Stimulated activated naive CD4-positive, alpha-beta T cell treated with Interleukin-2 at 50 U/mL for 16 hours (primary cell): ENCODE measurements at places on chromosomes 5 and 9.

DNA sequence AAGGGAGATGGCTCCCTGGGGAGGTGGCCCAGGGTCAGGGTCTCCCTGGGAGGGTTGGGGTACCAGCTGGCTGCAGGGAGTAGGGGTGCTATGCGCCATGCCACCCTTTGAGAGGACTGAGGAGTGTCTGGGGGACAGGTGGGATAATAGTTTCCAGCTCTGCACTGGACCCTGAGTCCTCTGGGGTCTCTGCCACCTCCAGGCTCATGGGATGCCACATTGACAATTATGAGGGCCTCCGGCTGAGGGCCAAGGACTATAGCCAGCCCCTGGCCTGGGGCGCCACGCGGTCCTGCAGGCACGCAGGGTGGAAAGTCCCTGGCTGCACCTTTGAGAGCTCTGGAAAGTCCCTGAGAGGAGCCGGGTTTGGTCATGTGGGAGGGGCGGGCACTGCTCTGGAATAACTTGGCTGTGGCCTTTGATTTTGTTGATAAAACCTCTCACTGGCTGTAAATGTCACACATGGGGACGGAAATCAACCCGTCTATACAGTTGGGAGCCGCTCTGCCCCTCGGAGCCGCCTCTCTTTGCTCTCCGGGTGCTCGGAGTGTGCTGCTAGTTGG lies 16.0 kb downstream of the TRAF2 start:
- peak; percentile 92 for DNase-seq

DNA sequence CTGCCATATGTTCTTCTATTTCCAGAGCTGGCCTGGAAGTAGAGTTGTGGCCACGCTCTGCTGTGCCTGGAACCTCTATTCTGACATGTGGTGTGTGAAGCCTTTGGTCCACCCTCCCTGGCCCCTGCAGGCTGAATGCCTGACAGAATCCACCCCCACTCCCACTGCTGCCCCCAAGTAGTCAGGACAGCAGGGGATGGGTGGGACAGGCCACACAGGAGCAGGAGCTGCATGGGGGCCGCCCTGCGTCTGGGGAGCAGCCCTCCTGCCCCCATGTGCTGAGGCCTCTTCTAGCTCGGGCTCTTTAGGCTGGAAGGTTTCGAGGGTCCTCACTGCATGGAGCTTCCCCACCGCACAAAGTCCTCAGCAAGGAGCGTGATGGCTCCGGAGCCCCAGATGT lies 32.6 kb upstream of the IRX4 start:
- DNase-seq: no peak

DNA sequence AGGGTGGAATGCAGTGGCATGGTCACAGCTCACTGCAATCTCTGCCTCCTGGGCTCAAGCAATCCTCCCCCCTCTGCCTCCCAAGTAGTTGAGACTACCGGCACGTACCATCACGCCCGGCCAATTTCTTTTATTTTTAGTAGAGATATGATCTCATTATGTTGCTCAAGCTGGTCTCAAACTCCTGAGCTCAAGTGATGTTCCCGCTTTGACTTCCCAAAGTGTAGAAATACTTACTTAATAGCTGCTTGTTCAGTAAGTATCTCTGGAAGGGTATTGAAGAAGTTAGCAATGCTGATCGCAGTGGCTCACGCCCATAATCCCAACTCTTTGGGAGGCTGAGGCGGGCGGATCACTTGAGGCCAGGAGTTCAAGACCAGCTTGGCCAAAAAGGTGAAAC lies 35.7 kb upstream of the PLIN2 start:
- DNase-seq: no peak

GRCh38 chr5:61728287-61728686 lies 396.2 kb downstream of the ZSWIM6 start:
- no peak for DNase-seq

DNA sequence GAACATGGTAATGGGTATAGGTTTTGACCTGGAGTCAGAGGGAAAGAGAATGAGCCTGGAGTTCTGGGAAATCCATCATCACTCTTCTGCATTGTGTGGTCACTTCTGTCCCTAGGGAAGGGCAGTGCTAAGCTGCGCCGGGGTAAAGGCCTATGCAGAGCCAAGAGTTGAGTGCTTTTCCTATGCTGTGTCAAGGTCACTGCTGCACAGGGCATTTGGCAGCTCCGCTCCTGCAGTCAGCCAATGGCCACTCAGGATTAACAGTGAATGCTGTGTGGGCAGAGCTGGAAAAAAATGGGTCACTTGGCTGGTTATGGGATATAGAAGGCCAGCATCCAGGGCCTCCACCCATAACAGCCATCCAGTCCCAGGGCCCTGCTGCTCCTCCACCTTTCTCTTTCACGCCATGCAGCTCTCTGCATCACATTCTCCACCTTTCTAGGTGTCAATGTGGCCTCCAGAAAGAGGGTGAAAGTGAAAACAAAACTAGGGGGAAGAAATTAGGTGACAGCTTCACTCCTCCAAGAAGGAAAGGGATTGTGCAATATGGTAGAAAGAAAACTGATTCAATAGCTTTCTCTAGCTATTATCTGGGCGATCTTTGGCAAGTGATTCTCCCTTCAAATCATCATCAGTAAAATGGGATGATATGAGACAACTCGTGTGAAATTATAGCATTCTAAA lies 279.3 kb upstream of the ANKRD55 start:
- no peak for DNase-seq

GRCh38 chr5:151054709-151055108 lies 26.1 kb downstream of the TNIP1 start:
- DNase-seq: no peak

DNA sequence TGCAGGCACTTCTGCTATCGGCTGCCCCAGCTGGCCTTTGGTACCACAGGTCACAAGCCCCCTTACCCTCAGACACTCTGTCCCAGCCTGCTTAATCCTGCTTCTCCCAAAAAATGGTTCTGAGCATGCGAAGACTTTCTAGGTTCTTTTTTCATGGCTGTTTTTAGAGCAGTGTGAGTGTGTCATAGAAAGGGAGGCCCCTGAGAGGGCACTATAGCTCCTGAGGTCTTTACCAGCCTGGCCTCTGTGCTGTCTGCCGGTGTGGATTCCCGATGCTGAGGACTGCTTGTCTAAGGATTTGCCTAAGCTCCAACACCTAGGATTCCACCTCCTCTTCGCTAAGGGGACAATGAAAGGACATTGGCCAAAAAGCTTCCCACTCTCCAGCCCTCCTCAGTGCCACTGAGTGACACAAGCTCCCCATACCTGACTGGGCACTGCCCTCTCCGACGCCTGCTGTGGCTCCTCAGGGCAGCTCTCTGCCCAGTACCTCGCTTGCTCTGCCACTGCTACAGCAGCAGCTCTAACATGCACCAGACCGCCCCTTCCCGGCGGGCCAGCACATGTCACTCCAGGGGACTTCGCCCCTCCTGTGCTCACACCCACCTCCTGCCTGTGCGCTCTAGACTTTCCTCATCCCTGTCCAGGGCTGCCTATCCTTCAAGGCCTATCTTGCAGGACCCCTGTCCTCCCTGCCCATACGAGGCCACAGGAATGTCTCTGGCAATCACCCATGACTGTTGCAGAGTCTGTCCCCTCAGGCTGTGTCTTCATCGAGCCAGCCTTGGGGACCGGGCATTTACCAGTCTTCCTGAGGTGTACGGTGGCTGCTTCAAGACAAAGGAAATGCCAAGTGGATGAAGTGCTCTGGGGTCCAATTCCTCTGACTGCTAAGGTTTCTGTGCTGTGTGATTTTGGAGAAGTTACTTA lies 21.0 kb downstream of the MACROH2A1 start:
- no peak for DNase-seq

DNA sequence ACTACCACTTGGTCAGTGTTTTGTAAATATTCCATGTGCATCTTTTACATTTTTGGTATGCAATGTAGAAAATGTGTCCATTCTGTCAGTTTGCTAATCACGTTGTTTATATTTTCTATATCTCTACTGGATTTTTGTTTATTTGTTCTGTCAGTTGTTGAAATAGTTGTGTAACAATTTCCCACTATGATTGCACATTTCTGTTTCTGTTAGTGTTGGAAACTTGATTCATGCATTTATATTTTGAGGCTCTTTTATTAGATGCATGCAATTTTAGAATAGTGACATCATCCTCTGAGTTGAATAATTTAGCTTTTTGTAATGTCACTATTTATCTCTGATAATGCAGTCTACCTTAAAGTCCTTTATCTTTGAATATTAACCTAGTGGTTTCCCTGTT lies 25.8 kb upstream of the LECT2 start:
- no peak for DNase-seq

DNA sequence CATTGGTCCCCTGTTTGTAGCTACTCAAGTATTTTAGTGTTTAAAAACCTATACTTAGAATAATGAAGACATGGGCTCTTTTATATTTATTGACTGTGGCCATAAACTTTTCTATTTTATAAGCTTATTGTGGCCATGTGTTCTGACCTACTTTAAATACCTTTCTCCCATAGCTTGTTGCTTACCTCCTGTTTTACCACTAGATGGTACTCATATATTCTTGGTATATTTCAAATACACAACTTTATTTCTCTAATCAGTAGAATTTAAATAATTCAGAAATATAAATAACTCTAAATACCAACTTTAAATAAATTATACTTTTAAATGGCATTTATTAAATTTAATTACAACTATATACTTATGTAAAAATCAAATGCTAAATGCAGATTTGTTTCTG lies 498.0 kb downstream of the PRDM9 start:
- DNase-seq: no peak

- no peak for DNase-seq
Observed at GRCh38 chr5:45411971-45412612, 284.1 kb downstream of the HCN1 start.

GRCh38 chr5:158755986-158756385 lies 343.7 kb downstream of the EBF1 start:
- no peak for DNase-seq

DNA sequence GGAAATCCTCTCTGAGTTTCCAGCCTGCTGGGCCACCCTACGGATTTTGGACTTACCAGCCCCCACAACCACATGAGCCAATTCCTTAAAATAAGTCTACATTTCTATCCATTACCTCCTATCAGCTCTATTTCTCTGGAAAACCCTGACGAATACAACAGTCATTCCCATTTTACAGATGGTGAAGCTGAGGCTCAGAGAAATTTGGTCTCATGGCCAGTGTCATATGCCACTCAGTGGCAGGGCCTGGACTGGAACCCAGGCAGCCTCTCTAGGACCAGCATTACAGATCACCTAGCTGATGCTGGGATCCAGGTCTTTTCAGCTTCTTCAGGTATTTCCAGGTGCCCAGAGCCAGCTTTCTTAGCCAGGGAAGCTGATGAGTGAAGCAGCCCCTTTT lies 45.0 kb upstream of the SH3PXD2B start:
- no peak for DNase-seq

DNA sequence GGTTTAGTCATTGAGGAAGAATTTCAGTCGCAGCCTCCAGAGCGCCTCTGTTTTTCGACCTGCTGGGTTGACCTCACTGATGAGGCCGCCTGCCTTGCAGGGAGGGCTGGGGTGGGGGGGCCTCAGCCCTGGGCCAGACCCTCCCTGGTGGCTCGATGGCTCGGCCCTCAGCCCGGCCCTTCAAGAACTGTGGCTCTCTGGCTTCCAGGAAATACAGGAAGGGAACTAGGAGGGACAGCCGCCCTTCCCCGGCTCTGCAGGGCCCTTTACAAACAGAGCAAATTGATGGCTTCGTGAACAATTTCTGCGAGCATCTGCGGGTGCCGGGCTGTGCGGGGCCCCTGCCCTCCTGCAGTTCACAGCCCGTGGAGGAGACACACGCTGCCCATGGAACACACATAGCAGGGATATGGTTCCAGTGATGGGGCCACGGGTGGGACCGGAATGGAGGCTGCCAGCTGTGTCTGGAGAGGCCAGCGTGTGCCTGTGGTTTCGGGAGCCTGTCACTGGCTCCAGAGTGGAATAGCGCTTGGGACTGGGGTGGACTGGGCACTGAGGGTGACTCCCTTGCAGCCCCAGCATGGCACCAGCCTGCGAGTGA lies 39.6 kb downstream of the COL5A1 start:
- no peak for DNase-seq

- no peak for DNase-seq
Observed at GRCh38 chr9:122172131-122172530, 12.4 kb downstream of the MORN5 start.

GRCh38 chr9:136626066-136626725 lies 36.5 kb upstream of the EGFL7 start:
- no peak for DNase-seq

DNA sequence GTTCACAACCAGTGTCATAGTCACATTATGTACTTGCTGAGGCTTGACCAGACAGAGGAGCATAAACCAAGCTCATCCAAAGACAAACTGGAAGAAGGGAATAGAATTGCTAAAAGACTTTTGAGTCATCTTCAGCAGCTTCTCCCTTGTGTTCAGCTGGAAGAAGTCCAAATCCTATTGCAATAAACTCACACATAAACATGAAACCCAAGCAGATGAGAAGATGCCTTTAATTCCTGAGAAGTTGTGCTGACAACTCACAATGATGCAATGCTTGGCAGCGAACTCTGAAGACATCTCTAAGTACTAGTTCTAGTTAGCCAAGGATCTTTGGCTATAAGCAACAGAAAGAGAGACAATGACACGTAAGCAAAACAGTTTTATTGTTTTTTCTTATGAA lies 642.1 kb downstream of the KCTD16 start:
- DNase-seq: no peak

DNA sequence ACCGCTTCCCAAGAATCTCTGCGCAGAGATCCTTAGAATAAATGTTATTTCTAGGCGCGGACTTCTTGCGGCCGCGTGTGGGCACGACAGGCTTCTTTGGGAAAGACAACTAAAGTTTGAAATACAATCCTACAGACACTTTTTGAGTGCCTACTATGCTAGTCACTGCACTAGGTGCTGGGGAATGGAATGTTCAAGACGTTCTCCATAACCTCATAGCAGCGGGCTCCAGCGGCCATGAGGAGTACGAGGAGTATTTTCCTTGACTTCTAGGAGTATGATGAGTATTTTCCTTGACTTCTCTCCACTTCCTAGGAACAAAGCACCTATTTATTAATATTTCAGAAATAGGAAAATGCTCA lies 636 bp upstream of the PWWP2A start:
- no peak for DNase-seq

- DNase-seq: no peak
Observed at GRCh38 chr5:104576677-104577076, 1014.1 kb upstream of the NUDT12 start.

DNA sequence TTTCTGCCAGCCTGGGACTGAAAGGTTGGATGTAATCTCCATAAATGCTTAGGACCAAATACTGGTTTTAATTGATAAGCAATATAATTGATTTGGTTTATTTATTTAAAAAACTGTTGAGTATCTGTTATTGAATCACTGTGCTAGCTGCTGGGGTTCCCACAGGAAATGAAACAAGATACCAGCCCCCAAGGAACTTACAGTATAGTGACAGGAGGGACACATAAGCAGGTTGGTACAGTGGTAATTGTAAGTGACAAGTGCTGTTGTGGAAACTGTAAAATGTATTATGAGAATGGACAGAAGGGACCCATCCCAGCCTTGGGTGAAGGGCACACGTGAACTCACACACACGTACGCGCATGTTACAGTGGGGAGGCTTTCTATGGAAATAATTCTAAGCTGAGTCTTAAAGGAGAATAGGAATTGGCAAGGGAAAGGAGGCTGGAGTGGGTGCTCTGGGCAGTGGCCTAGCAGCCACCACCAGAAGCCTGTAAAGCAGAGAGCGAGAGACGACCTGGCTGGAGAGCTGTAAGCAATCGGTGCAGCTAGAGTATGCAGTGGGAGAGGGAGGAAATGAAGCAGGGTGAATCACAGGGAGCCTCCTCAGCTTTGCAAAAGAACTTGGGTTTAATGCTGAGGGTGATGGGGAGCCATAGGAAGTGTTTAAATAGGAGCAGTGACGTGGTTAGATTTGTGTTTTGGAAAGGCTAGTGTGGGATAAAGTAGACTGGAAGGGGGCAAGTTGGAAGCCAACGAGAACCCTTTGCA lies 39.3 kb downstream of the GLRA1 start:
- no peak for DNase-seq

GRCh38 chr9:22147813-22148527 lies 138.9 kb upstream of the CDKN2B start:
- no peak for DNase-seq
